ENCODE measurements at places on chromosomes 1 and 21. TPM values are rescaled to one million over a fixed set of nuclear protein-coding genes. Genes with fewer than 3 reads are reported as not detected.

RNF2 gene
- total RNA-seq, result 23.2 TPM

CYP4A22 gene
- total RNA-seq, result not detected

BLACAT1 gene
- total RNA-seq, result 0.97 TPM

OR2L2 gene
- total RNA-seq, result 0.12 TPM

TCP10L gene
- total RNA-seq, result 0.43 TPM

GNG12 gene
- 0.34 TPM for total RNA-seq

SLFNL1 gene
- total RNA-seq, result 0.35 TPM

- H3K4me1 ChIP-seq, result no peaks in the 10 kb centered on the region
- H3K36me3 ChIP-seq, result no peaks in the 10 kb centered on the region
- no peak for DNase-seq
- H3K27me3 ChIP-seq, result no peaks in the 10 kb centered on the region
These were observed 165.3 kb downstream of the COL24A1 start for GRCh38 chr1:85991261-85991660.

GRCh38 chr1:169507413-169507812 is 21.7 kb upstream of the SLC19A2 start:
- DNase-seq, result no peak
- H3K27me3 ChIP-seq, result no peaks in the 10 kb centered on the region
- H3K4me1 ChIP-seq, result peaks cover 26% of the 10 kb centered on the region
- peaks cover 9% of the 10 kb centered on the region for H3K36me3 ChIP-seq

DNA sequence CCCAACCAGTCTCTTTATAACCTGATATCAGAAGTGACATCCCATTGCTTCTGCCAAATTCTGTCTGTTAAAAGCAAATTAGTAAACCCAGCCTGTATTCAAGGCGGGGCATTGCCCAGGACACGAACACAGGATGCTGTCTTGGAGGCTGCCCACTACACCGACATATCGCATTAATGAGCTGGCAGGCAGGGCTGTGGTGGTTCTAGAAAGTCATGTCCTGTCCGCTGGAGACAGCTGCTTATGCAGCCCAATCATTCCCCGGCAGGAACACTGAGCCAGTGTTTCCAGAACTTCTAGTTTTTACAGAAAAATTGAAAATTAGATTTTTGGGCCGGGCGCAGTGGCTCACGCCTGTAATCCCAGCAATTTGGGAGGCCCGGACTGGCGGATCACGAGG is 19.3 kb downstream of the C1orf167 start:
- H3K27me3 ChIP-seq, result no peaks in the 10 kb centered on the region
- no peak overlapping the region for H3K27ac ChIP-seq
- H3K4me1 ChIP-seq, result no peaks in the 10 kb centered on the region
- no peak overlapping the region for H3K4me3 ChIP-seq
- DNase-seq, result no peak

DNA sequence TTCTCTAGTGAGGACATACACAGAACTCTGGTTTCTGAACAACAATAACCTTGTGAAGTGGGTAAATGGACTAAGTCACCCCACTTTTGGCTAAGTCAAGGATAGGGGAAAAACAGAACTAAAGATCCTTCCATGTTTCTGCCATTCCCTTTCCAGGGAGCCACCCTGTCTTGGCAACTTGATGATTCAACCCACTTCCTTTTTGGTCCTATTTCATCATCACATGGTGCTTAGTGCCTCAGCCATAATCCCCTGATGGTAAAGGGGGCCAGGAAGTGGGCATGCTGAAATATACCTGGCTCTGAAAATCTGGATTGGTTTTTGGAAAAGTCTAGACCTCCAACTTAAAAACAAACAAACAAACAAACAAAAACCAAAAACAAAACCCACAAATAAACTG is 206.4 kb upstream of the FOXD3 start:
- H3K4me3 ChIP-seq, result no peak overlapping the region
- H3K27ac ChIP-seq, result no peak overlapping the region
- H3K36me3 ChIP-seq, result no peaks in the 10 kb centered on the region
- peaks cover 8% of the 10 kb centered on the region for H3K4me1 ChIP-seq

DNA sequence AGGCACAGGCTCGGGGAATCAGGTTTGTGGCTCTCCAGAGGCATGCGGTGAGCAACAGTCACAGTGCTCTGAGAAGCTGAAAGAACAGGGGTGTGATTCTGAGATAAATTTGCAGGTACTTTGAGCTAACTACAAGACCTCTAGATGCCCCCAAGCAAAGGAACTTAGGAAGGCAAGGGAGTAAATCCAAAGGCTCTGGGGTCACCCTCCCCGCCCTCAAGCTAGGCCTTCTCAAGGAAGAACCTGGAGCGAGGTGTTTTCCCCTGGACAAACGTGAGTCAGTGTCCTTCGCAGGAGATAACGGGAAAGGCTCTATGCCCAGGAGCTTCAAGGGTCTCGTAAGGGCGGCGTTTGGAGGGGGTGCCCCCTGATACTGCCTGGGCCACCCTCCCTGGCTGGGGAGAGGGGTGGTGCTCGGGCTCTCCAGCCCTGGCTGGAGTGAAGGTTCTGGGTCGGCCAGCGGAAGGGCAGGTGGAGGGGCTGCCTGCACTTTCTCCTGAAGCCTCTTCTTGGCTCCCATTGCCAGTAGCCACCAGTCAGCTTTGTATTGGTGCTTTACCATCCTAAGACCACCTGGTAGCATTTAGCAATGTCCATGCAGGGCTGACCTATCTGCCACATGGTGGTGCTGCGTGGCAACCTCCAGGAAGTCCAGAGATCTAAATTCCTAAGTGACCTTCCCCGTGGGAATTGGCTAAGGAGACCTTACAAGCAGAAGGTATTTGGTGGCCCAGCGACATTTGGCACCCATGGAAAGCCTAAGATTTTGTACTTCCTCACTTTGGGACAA is 44.0 kb downstream of the GPR161 start:
- no peak overlapping the region for H3K27ac ChIP-seq
- DNase-seq, result no peak
- H3K36me3 ChIP-seq, result no peaks in the 10 kb centered on the region
- no peak overlapping the region for H3K4me3 ChIP-seq
- H3K4me1 ChIP-seq, result peaks cover 6% of the 10 kb centered on the region

GRCh38 chr1:51276286-51276685 is 40.2 kb downstream of the RNF11 start:
- no peak overlapping the region for H3K4me3 ChIP-seq
- no peak for DNase-seq
- no peak overlapping the region for H3K27ac ChIP-seq
- no peaks in the 10 kb centered on the region for H3K27me3 ChIP-seq

DNA sequence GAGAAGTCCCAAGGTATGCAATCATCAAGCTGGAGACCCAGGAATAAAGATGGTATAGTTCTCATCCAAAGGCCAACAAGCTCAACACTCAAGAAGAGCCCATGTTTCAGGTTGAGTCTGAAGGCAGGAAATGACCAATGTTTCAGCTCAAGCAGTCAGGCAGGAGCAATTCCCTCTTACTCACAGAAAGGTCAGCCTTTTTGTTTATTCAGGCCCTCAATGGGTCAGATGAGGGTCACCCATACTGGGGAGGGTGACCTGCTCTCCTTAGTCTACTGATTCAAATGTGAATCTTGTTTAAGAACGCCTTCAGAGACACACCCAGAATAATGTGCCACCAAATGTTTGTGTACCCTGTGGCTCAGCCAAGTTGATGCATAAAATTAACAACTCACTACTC is 262.4 kb downstream of the USP25 start:
- no peaks in the 10 kb centered on the region for H3K27me3 ChIP-seq
- no peak overlapping the region for H3K27ac ChIP-seq
- DNase-seq, result no peak
